IPS DF 6.9 (cell line): ENCODE measurements at places on chromosomes 2 and 18.

DNA sequence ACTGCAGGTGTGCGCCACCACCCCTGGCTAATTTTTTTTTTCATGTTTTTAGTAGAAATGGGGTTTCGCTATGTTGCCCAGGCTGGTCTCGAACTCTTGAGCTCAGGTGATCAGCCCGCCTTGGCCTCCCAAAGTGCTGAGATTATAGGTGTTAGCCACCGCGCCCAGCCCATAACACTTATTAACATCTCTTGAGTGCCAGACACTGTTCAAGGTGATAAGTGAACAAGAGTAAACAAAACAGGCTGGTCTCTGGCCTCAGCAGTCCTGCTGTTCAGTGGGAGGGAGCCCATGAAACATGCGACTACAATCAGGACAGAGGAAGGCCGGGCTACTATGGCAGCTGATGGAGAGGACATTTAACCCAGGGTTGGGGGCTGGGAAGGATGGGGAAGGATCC, 42.3 kb downstream of the KCTD1 start:
- DNase-seq = no peak

DNA sequence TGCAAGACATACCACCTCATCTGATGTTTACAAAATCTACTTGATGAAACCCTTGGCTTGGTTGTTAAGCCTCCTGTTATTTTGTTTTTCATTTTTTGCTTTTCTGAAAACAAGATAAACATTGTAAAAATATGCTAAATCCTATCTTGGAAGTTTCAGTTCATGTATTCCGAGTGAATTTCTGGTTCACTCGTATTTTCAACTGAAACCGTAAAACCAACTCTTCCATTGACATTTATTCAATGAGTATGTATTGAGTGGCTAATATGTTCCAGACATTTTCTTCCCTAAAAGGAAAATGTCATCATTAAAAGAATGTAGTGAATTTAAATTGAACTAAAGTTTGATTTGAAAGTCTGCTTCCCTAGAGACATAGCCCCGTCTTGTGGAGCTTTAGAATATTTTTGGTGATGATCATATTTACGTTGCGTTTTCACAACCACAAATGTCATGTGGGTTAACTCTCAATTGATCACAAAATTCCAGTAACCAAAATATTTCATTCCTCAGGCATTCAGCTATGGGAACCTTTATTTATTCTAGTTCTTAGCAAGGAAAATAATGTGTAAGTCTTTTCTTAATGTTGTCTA, 204.2 kb downstream of the MBD2 start:
- DNase-seq = no peak

DNA sequence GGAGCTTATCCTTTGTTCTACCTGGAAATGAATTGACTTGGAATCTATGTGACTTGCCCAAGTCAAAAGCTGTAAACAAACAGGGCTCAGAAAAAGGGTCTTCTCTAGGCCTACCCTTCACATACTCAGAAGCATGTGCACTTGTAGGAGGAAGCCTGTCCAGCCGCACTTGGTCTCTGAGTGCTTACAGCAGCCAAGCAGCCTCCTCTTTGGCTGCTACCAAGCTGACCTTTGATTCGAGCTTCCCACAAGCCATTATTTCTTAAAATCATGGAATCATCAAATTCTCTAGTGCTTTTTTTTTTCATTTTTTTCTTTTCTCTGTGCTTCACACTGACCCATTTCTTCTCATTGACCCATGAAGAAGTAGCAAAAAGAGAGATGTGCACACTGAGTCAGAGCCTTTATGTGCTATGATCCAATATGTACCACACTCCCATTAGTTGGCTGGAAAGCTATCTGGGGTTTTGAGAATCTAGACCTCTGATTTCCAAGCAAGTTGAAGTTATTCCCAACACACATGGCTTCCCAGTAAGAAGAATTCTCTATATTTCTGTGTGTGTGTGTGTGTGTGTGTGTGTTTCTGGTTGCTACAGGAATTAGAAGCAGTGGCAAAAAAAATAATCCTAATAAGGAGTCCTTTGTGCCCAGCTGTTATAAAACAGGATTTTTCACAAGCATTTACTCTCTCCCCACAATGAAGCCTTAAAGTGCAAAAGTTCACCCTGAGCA, 550.3 kb upstream of the TNP1 start:
- DNase-seq = no peak

- DNase-seq = no peak
These were observed 144.1 kb downstream of the SMAD7 start for GRCh38 chr18:48806551-48807261.

DNA sequence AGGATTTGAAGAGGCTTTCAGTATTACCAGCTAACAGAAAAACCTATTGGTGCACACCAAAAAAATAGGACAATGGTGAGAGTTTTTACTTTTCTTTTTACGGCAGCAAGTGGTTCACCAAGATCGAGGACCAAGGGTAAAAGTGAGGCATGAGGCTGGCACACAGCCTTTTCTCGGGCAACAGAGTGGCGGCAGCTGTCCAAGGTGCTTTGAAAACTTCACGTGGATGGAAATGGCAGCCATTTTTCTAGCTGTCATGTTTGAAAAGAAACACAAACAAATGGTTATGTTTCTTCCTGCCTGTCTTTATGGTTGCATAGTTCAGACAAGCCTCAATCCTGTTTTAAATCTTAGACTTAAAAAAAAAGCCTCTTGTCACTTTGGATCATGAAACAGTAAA, 812.5 kb upstream of the CHAC2 start:
- DNase-seq = no peak

DNA sequence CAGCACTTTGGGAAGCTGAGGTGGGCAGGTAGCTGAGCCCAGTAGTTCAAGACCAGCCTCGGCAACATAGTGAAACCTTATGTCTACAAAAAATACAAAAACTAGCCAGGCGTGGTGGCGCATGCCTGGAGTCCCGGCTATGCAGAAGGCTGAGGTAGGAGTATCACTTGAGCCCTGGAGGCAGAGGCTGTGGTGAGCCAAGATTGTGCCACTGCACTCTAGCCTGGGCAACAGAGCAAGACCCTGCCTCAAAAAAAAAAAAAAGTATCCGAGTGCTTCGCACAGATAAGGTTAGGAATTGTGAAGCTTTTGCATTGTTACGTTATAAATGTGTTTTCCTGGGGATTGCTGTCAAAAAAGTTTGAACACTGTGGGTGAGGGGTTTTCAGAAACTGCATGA, 4.1 kb downstream of the CTDSP1 start:
- DNase-seq = no peak

- DNase-seq = no peak
These were observed 2.9 kb downstream of the ACKR3 start for GRCh38 chr2:236572482-236572881.

GRCh38 chr18:61820882-61821281, 71.9 kb downstream of the RNF152 start:
- DNase-seq = no peak

DNA sequence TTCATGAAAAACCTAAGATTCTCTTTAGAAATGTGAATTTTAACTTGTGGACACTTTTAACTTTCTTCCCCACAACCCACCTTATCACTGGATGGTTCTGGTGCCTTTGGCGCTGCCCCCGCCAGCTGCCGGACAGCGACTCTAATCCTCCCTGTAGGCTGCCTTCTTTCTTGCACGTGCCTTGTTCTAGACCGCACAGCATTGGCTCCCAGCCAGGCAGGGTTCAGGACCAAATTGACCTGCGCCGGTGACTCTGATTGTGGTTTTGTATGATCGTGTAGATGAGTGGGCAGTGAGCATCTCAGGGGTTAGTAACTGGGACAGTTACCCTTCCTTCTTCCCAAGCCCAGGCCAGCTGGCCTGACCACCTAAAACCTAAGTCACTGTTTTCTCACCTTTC, 106.8 kb downstream of the ASAP2 start:
- no peak for DNase-seq

GRCh38 chr2:70029814-70030409, 57.4 kb upstream of the PCBP1 start:
- DNase-seq = peak; percentile 45

GRCh38 chr2:74261204-74261864, 62.9 kb downstream of the MTHFD2 start:
- DNase-seq = peak; percentile 52

- DNase-seq = no peak
These were observed 345.0 kb downstream of the NCKAP5 start for GRCh38 chr2:133223226-133223625.

GRCh38 chr2:23335550-23335949, 49.4 kb upstream of the KLHL29 start:
- no peak for DNase-seq

GRCh38 chr18:39779926-39780325, 2175.1 kb upstream of the PIK3C3 start:
- DNase-seq = no peak

GRCh38 chr2:149483004-149483605, 104.5 kb downstream of the MMADHC start:
- no peak for DNase-seq

DNA sequence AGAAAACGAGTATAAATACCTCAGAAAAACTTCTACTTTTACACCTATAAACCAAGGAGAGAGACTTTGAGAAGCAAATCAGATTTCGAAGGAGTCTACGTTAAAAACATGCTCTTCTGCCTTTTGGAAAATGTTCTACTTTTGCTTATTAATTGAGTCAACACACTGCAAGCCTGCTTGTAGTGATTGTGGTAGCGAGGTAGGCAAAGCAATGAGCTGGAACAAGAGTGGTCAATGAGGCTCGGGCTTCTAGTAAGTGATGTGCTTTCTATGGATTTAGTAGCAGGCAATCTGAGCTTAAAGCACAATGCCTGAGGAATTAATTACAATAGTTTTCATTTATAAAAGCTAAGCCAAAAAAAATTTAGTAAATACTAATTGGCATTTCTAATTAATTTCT, 103.4 kb upstream of the TFCP2L1 start:
- no peak for DNase-seq

DNA sequence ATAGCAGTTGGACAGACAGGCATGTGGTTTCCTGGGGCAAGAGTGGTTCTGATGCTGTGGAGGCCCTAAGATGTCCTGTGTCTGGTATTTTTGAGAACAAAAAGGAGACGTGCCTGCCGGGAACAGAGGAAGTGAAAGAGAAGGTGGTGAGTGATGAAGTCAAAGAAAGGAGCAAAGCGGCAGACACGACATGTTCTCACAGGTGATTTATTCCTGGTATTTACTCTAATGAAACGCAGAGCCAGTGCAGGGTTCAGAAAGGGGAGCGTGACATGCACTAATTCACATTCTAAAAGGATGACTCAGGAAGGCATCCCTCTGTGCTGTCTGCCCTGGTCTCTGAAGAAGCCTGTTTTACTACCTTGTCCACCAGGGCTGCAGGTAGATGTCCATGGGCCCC, 211.0 kb downstream of the KCNE4 start:
- DNase-seq = no peak

GRCh38 chr2:160110674-160111239, 48.3 kb upstream of the PLA2R1 start:
- no peak for DNase-seq

DNA sequence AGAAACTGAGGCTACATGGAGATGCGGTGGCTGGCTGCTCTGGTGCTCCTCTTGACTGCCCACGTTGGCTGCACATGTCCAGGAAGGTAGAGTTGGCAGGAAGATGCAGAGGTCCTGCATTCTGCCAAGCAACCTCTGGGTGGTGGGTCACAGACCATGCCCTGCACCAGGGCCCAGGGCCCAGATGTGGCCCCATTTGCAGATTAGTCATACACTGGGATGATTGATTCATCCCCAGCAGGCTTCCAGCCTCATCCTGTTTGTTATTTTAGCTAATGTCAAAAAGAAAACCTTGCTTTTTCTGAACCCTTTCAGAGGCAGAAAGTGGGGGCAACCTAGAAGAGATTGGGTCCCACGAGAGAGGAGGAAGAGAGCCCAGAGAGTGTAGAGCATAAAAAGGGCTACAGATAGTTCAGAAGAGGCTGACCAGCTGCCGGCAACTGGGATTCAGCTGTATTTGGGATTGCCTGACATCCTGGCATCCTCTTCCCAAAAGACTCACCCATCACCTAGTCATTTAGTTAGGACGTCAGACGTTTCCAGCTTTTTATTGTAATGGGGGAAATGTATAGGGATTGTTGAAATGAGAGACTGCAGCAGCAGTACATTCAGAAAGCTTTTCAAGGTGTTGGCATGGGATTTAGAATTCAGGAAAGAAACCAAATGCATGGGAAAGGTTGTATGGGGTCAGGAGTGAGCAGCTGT, 101.9 kb downstream of the CTIF start:
- no peak for DNase-seq

DNA sequence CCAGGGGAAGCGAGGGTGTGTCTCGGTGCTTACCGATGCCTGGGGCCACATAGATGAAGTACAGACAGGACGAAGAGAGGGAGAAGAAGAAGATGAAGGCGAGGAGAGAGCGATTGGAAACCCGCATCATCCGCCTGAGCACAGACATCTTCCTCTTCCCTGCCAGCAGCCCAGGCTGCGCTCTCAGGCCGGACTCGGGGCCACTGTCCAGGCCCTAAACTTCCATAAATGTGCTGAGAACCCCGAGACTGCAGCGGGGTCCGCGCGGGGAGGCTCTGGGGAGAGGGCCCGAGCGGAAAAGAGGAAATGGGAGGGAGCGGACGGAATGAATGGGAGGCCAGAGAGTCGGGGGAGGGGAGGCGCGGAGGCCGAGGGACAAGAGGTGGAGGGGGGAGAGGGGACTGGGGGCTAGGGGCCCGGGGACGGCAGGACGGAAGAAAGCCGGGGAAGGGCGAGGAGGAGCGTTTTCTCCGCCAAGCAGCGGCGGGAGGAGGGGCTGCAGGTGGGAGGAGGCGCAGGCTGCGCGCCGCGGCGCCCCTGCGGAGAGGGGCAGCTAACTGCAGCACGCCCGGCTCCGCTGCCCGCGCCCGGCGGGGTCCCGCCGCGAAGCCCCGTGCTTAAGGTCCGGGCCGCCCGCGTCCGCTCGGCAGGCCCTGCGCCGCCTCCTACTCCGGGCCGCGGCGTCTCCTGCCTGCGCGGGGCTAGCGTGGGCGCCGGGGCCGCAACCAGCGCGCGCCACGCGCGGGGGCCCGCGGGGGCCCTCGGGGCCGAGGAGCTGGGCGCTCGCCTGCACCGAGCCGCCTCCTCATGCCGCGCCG, at the start of gene B4GALT6:
TSS of gene B4GALT6 (minus strand) at position 303 of the 818 bp plus-strand sequence. CDS start at position 148, 155 bp downstream.
- DNase-seq = peak; percentile 25

GRCh38 chr2:45445037-45445436, 166.0 kb downstream of the SRBD1 start:
- DNase-seq = no peak

DNA sequence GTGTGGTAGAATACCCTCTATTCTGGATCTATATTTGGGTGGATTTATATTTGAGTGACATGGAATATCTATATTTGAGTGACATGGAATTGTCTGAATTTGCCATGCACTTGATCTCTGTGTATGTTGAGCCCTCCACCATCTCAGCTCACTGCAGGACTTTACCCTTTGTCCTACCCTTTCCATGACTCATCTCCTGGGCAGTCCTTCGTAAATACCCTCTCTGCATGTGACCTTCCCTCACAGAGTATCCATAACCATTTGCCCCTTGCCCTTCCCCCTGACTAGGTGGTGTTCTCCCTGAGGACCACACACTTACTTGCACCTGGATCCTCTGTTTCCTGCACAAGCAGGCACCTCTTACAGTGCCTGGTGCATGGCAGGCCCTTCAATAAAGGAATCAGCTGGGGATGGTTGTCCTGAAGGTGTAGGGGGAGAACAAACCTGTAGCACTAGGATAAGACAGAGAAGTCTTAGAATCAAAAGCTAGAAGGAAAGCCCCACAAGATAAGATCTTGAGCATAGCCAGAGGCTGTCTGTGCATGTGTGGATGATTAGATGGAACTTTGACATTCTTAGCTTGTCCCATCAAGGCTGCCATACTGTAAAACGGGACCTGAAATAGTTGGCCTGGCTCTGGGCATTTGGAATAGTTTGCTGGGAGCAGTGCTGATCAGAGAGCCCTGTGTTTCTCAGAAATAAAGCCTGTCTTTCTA, 230.4 kb downstream of the FHOD3 start:
- no peak for DNase-seq

GRCh38 chr18:75128911-75129716, 79.8 kb downstream of the PTGR3 start:
- DNase-seq = no peak
